ENCODE measurements at places on chromosomes 2 and 18.

DNA sequence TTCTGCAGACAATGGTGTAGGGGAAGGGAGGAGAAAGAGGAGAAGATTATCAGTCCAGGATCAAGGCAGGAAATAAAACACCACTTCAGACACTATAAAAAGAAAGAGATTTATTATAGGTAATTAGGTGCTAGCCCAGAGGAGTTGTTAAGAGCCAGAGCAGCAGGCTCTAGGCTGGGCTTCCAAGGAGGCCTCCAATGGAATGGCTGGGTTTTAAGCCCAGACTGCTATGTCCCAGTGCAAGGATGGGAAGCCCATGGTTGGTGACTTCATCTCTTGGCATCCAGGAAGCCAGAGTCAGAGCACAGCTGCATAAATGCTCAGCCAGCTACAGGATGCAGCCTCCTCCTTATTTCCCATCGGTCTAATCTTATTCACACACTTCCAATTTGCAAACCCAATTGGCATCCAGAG is 95.6 kb downstream of the LAMA3 start:
- no peak for DNase-seq

DNA sequence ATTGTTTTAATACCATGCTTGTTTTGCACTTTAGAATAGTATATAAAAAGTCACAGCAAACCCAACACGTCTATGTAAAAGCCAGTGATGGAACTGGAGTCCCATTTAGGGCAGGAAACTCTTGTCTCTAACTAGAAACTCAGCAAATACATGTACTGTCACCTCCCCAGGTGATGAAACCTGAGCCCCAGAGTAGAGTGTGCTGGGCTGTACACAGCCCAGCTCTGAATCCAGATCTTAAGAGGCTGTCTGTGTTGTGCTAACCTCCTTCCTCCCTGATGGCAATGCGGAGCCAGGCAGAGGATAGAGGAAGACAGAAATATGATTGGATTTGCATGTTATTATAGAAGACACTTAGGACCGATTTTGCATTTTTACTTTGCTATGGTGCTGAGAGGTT is 317.5 kb upstream of the TRIB2 start:
- DNase-seq = peak; percentile 28

GRCh38 chr18:48460929-48461583 is 51.9 kb upstream of the ZBTB7C start:
- DNase-seq = no peak

GRCh38 chr18:65081786-65082185 is 669.0 kb upstream of the CDH7 start:
- DNase-seq = no peak

DNA sequence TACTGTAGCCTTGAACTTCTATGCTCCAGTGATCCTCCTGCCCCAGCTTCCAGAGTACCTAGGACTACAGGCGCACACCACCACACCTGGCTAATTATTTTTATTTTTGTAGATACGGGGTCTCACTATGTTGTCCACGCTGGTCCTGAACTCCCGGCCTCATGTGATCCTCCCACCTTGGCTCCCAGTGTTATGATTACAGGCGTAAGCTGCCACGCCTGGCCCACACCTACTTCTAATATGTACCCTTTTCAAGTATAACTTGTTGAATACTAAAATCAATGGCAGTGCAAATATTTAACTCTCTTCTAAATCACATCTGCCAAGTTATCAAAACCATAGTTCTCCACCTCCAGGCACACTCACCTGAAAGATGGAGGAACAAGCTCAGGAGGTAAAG is 58.7 kb downstream of the ITSN2 start:
- no peak for DNase-seq

GRCh38 chr2:29042561-29043075 is 31.7 kb downstream of the PCARE start:
- no peak for DNase-seq

DNA sequence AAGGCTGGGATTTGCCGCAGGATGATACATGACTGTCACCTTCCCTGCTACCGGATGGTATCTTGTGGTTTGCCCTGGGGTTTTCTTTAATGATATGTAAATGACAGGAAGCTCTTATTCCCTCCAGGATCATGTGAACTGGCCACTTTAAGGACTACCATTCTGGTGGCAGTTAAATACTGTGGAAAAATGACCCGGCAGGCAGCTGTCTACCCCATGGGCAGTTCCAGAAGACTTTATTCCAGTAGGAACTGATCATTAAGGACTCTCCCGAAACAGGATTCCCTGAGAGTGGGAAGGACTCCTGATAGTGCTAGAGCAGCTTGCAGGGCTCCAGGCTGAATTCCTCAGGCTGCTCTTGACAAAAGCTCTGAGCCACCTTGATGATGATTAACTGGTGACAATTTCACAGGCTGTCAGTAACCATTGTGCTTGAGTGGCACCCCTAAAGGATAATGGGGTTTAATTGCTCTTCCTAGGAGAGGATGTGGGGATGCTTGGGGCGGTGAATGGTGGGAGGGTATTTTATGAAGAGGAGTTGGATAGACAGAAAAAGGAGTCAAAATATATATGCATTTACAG is 212.0 kb downstream of the CPS1 start:
- no peak for DNase-seq

GRCh38 chr18:27540111-27540510 is 355.0 kb upstream of the CHST9 start:
- no peak for DNase-seq

DNA sequence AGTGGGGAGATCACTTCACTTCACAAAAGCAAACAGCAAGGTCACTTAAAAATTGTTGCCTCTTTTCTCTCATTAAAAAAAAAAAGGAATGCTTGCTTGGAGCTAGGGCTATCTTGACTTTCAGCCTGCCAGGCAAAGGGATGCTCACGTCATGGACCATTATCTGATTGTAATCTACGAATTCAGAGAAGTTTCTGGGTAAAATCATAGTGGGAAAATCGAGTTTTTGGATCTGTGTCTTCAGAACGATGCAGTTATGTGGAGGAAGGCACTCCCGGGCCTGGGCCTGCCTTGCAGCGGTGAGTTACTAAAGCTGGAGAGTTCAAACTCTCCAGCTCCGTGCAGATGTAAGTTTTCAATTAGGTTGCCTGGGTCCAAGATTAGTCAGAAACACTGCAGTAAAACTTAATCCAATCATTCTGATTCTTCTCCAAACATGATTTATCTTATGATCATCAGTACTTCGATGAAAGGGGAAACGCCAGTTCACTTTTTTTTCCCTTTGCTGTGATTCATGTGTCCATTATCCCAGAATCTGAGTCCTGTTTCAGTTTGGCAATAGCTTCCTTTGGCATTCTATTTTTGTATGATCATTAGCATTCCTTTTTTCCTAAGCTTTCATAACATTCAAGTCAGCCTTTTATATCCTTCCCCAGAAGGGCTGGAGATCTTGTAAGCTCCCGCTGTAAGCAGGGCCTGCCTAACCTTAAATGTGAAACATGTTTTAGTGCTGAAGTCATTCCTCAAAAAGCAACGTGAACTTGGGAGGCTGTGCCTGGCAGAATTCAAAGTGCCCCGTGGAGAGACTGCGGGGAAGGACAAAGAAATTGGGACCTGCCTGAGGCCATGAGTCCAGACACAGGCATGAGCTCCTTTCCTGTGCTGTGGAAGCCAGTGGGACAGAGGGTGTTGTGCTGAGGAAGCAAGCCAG is 119.3 kb upstream of the TWIST2 start:
- DNase-seq = no peak

DNA sequence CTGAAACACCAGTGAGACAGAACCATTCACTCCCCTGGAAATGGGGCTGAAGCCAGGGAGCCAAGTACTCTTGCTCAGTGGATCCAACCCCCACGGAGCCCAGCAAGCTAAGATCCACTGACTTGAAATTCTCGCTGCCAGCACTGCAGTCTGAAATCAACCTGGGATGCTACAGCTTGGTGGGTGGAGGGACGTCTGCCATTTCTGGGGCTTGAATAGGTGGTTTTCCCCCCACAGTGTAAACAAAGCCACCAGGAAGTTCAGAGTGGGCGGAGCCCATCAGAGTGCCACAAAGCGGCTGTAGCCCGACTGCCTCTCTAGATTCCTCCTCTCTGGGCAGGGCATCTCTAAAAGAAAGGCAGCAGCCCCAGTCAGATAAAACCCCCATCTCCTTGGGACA is 292.8 kb downstream of the LNPK start:
- no peak for DNase-seq

DNA sequence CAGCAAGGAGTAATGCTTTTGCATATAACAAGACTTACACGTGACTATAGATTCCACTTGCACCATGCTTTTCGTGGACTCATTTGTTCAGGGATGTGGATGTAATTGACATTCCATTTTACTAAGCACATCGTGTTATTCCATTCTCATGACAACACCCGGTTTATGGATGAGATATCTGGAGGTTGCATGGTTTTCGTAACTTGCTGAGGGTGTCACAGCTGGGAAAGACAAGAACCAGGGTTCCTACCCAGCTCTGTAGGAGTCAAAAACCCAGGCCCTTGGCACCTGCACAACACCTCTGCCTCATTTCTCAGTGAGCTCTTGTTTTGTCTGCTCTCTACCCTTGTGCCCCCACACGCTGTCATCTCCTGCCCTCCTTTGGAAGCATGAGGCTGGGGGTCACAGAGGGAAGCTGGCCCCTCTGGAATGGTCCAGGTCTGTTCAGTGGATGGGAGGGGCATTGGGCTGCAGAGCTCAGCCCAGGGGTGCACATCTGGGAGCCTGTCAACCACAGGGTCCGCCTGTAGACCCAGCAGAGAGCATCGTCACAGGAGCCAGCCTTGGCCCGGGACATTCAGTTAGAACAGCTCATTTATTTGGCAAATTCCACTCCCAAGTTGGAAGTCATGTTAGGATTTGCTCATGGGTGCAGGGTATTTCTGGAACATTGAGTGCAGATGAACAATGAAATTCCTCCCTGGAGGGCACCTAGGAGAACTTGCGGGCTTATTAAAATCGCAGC is 120.1 kb upstream of the TWIST2 start:
- no peak for DNase-seq

Data from NCI-H187 (cell line).